NAMALWA (cell line): ENCODE measurements at places on chromosomes 6 and 20.
A peak's percentile ranks its signal among the peaks of the same experiment; 100 is the strongest.

GRCh38 chr6:8102122-8102958, at the start of gene EEF1E1:
Gene EEF1E1, minus strand, starts transcription at chr6:8102548. Its CDS starts 27 bp downstream, at chr6:8102521.
- peak; percentile 97 for DNase-seq

- no peak for DNase-seq
Observed at GRCh38 chr6:168303982-168304751, 15.4 kb downstream of the DACT2 start.

DNA sequence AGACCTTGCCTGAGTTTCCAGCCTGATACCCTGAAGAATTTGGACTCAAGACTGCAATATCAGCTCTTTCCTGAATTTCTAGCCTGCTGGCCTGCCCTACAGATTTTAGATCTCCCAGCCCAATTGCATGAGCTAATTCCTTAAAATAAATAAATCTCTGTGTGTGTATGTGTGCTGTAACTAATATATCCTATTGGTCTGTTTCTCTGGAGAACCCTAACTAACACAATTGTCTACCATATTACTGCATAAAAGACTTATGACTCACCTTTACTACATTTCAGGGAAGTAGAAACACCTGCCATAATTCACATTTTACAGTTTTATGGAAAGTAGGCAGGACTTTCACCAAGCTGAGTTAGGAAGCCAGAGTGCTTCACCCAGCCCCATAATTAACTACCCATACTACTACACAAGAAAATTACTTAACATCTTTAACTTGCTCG, 90.7 kb upstream of the BEND6 start:
- no peak for DNase-seq

DNA sequence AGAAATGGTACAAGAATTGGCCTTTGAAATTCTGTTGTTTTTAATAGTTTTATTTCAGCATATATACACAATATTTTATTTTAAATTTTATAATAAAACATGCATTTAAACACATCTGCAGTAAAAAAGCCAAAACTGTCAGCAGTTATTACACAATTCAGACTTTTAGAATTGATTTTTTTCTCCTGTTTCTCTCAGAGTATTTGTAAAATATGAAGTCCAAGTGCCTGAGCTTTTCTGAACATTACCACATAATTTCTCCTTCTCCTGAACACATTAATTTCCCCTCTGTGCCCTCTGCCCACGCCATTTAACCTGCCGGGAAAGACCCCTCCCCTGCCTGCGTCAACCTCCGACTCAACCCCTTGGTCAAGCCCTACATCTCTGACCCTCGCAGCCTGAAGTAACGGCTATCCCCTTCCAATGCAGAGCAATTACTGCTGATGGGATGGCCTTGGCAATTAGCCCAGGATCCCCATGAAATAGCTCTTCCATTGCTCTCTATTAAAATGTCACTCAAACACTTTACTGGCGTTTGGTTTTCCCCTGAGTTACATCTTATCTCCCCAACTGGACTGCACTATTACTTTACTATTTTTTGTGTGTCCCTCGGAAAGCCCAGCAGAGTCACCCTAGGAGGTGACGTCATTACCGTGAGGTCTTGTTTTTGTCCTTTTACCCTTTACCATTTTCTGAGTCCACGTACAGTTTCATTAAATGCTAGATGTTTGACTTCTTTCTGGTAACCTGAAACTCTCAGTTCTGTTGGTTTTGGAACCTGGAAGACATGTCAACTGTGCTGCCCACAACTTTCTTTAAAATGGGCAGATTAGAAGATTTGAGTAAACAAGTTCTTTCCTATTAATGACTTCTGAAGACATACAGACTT, 146.7 kb upstream of the TAB2 start:
- DNase-seq: no peak

DNA sequence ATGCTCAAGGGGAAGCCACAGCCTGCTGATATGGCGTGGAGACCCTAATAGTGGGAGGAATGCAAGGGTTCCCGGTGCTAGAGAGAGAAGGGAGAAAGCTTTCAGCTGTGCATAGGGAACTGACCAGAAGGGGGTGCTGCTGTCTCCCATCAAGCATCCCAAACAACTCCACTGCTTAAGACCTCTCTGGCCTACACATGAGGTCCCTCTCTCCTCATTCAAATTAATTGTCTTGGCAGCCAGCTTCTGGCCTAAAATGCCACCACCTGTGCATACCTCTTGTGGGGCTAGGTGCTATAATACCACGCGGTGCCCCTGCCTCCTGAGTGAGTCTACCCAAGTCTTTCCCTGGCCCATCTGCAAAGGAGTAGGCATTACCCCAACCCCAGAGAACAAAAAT, 14.5 kb downstream of the ADISSP start:
- DNase-seq: peak; percentile 69

- DNase-seq: no peak
Observed at GRCh38 chr20:60512443-60512842, 554.2 kb downstream of the CDH26 start.

GRCh38 chr6:143555071-143555492, 43.6 kb upstream of the FUCA2 start:
- DNase-seq: no peak

- no peak for DNase-seq
Observed at GRCh38 chr20:19991308-19991707, 25.9 kb upstream of the NAA20 start.

DNA sequence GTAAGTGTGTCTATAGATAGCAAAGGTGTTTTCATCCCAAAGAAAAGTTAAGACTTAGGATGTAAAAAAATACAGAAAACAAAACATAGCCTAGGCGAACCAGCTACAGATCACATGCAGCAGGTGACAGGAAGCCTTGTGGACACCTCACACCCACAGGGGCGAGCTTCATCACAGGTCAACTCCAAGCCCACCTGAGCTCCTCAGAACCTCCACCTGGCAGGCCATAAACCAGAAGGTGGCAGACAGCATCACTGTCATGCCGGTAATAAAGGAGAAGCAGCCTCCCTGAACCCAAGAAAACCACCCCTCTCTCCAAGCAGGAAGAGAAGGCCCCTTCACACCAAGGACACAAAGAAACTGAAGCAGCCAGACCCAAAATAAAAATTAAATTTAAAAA, 1.0 kb downstream of the RALGAPA2 start:
- DNase-seq: peak; percentile 20

- DNase-seq: peak; percentile 77
Observed at GRCh38 chr6:113856625-113857555, at the start of gene MARCKS. Gene MARCKS, plus strand, starts transcription at chr6:113857345. Its CDS starts 401 bp downstream, at chr6:113857746.

DNA sequence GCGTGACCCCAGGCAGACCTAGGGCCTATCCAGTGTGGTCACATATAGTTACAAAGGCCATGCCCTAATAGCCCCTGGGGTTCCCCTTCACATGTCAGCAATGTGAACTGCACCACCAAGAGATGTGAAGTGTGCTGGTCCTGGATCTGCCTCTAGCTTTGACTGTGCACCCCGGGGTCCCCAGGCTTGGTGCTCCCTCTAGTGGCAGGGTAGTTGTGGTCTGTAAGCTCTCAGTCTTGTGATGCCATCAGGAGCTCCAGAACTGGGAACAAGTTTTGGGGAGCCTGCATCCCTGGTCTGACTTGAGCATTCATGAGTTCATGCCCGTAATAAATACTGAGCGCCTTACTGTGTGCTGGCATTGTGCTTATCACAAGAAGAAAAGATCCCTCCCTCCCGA, 143.4 kb downstream of the DHX35 start:
- DNase-seq: no peak

DNA sequence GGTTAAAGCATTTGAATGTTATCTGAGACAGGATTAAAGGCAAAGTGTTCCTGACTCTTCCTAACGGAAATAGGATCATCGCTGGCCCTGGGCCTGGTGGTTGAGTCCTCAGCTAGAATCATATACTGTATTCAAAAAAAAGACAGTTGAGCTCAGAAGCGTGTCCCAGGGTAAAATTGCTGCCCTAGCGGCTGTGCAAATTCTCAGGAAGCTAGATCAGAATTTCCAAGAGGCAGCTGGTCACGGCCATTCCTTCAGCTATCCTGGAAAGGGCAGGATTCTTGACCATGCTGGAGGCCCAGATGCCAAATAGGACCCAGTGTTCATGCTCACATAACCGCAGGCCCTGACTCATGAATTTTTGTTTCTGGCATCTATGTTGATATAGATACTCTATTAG, 67.4 kb downstream of the STMND1 start:
- DNase-seq: no peak

DNA sequence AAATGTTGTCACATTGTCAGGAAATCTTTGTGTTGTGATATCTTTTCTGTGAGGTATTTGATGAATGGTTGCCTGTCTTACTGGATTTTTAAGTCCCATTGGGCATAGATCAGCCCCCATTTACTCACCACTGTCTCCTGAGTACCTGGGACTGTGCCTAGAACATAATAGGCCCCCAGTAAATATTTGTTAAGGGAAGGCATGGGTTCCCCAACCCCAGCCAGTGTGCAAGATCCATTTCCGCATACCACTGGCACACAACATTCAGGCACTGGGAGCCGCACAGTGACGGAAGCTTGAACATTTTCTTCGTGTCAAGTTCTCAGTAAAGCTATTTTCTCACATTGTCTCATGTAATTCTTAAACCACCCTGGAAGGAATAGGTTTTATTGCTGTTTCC, 72.2 kb downstream of the UNC5CL start:
- no peak for DNase-seq

- DNase-seq: no peak
Observed at GRCh38 chr20:12395353-12395752, 477.7 kb downstream of the BTBD3 start.

DNA sequence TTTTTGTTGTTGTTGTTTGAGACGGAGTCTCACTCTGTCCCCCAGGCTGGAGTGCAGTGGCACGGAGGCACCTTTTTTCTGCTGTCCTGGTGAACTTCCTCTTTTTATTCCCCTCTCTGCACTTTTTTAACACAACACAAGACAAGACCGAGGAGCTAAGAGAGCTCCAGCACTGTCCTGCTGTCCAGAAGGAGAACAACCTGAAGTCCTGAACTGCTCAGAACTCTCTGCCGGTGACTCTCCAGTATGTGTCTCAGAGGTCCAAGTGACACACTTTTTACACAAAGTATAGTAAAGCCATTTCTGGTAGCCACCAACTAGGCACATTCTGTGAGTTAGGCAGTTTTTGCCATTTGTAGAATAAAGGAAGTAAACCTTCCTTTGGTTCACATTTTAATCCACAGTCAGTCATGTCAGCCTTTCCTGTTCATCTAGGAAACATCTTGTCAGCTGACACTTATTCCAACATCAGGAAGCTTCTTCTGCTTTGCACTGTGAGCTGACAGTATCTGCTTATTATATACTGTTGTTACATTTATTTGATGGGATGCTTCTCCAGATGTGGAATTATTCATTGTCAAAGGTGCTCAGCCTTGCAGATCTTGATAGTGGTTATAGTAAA, 28.1 kb upstream of the TXNDC5 start:
- DNase-seq: peak; percentile 50

- DNase-seq: peak; percentile 94
Observed at GRCh38 chr6:90478789-90479602, 107.9 kb downstream of the MAP3K7 start.

GRCh38 chr6:89895276-89895874, 1.1 kb downstream of the GJA10 start:
- peak; percentile 26 for DNase-seq

DNA sequence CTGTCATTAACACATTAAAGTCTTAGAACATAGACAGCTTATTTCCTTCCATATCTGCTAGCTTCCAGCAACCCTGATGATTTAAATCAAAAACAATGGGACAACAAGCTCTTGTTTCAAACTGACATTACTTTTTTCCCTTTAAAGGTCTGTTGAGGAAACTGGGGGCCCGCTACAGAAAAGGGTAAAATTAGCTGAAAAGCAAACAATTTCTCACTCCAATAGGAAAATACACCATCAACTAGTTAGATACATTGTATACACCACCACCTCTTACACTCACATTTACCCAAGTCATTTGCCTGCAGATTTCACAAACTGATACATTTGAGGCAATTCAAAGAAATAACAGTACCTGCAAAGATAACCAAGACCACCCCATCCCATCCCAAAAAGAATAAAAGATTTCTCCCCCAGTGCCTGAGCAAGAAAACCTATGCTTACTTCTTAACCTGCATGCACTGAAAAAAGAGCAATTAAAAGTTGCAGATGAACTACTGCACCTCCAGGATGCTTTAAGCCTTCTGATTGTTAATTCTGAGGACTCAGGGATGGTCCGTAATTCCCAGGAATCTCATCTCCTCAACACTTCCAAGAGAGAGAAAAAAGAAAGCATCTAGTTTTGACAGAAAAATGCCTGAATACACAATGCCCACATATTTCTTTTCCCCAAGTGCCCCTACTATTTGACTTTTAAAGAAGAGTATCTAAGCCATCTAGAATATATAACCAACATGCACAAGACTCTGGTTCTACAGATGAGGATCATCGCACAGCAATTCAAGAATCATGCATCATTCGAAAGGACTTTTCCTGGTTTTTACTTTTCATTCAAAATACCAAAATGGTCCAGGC, 5.6 kb downstream of the ZMYND8 start:
- DNase-seq: peak; percentile 25

DNA sequence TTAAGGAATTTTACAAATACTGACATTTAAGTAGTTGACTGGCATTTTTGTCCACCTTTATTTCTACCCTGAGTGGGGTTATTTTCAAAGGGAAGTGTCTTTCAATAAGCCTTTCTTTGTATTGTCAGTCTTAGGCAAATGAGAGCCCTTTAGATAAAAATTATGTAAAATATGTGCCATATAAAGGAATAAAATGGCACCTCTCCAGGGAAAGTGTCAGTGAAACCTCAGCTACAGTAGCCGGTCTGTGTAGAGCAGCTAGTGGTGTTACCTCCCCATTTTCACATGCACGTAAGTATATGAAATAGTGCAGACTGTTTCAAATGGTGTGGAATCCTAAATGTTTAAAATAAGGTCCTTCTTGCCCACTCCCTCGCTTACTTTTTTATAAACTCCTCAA, 5.0 kb downstream of the FAM217B start:
- DNase-seq: no peak

- DNase-seq: no peak
Observed at GRCh38 chr20:50520222-50520880, 10.2 kb downstream of the PTPN1 start.

DNA sequence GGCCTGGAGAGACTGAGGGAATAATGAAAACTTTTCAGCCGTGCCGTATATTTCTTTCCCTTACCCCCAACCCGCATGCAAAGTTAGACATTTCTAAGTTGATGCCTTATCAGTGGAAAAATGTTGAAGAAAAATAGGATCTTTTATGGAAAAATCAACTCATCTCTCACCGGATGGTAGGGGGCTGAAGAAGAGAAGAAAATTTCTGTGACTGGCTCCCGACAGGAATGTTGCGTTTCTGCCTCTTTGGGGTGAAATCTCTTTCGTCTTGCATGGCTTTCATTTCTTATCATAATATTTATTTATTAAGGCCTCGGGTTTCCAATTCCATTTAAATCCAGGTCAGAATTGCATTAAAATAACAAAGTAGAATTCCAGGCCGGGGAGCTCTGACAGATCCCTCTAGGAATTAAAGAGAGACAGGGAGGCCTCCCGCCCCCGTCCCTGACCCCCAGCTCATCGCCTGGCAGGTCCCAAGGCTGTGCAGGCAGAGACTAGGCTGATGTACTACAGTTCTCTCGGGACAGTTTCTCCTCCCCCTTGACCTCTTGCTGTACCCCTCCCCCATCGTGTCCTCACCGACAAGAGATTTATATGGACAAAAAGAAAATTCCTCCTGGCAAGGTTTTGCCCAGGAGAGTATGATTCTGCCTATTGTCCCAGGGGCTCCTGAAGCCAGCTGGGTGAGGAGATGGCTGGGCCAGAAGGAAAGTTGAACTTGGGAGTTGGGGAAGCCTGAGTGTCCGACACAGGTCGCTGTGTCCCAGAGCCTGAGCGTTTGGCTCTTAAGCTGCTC, 1.3 kb downstream of the SCUBE3 start:
- DNase-seq: no peak

GRCh38 chr20:55472704-55473103, 532.6 kb downstream of the CBLN4 start:
- peak; percentile 13 for DNase-seq

GRCh38 chr6:13689511-13690256, 22.0 kb downstream of the RANBP9 start:
- DNase-seq: no peak

GRCh38 chr6:13091192-13091591, 237.1 kb downstream of the TBC1D7 start:
- no peak for DNase-seq
